SW480 (cell line): ENCODE measurements at places on chromosomes 12 and 14.

DNA sequence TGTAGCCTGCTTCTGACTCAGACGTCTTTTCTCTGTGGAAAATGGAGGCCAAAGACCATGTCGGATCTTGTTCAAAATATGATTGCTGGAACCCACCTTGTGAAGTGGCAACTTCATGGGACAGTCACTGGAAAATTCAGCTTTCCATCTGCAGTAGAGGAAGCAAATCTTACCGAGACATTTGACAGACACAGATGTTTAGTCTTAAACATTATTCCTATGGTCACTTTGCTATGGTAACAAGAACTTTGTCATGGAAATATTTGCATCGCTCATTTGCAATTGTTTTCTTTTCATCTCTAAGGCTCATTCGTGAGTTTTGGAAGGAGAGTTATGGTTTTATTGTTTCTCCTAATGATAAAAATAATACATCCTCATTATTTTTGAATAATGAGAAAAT, 98.3 kb upstream of the HIF1A start:
- DNase-seq = no peak

DNA sequence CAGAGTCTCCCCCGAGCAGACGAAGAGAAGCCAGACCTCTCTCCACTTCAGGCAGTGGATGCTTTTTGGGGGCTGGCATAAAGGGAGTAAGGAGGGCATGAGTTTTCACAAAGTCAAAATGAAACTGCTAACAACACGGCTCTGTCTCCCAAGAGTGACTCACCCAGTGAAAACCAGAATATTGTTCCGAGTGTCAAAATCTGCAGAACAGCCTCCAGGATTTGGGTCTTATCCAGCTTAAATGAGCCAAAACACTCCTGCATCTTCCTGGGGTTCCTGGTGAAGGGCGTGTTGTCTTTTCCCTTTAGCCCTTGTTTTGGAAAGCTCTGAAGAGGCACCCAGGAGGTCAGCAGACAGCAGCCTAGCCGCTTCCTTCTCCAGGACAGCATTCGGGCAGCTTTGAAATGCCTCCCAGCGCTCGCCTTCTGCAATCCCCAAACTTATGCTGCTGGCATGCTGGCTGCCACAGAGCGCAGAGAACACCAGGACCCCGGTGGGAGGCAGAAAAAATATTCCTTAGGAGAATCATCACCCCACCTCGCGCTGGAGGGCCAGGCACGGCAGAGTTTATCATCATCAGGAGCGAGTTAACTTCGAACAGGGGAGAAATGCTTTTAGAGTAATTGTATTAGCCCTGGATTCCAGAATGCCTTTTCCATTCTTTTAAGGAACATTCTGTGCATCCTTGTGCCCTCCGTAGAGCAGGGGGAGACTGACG, 117.7 kb upstream of the NCOR2 start:
- no peak for DNase-seq

DNA sequence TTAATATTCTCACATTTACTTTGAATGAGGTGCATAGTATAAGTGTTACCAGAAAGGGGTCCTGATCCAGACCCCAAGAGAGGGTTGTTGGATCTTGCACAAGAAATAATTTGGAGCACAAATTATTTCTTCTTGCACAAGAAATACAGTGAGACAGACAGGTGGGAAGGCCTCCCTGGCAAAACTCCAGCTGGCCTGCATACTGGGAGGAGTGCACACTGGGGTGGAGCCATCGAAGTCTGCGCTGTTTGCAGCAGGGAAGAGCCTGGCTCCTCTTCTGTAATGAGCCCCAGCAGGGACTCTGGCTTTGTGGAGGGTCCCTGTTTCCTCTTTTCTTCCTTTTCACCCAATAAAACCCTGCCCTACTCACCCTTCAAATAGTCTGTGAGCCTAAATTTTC, 141.6 kb downstream of the GLT1D1 start:
- no peak for DNase-seq

DNA sequence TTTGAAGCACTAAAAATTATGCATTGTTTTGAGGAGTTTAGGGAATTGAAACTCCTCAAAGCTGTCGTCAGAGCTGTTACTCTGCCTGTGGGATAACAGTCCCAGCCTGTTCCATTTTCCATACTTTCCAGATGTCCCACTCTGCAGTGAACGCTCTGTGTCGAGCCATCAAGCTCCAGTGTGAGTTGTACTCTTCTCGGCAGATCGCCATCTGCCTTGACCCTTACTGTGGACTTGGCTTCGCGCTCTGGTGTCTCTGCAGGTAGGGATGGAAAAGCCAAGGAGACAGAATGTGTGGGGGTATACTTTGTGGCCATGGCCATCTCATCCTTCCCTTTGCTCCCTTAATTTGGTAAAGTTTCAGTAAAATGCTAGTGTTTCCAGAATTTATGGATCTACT, 35.5 kb upstream of the ATF1 start:
- no peak for DNase-seq

DNA sequence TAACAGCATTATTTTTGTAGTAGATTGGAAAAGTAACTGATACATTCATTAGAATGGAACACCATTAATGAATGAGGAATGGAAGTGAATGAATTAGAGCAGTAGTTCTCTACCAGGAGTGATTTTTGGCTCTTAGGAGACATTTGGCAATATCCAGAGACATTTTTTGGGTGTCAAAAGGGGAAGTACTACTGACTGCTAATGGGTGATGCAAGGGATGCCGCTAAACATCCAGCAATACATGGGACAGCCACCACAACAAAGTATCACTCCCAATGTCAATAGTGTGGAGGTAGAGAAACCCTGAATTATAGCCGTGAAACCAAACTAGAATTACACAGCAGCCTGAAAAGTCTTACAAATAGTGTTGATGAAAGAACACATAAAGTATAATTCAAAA, 1.5 kb downstream of the CHURC1 start:
- DNase-seq = no peak

GRCh38 chr12:15535352-15535781, 213.1 kb downstream of the PTPRO start:
- DNase-seq = no peak

GRCh38 chr14:60356906-60357550, 108.0 kb downstream of the PPM1A start:
- DNase-seq = no peak

DNA sequence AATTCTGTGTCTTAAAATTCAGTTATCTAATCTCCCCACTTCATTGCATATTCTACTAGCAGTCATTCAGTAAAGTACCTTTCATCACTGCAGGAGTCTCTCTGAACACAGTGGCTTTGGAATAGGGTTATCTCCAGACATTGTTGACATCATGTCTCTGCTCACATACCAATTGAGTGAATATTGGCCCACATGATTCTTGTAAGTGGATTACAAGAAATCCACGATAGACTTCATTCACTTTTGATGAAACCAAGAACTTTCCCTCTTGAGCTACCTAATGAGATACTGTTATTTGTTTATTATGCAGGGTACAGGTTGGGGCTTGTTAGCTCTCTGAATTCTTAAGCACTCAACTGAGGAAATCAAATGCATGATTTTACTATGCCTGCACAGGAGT, 284.9 kb downstream of the RAD51B start:
- DNase-seq = no peak

GRCh38 chr12:10739157-10740118, 16.3 kb upstream of the YBX3 start:
- DNase-seq = no peak

DNA sequence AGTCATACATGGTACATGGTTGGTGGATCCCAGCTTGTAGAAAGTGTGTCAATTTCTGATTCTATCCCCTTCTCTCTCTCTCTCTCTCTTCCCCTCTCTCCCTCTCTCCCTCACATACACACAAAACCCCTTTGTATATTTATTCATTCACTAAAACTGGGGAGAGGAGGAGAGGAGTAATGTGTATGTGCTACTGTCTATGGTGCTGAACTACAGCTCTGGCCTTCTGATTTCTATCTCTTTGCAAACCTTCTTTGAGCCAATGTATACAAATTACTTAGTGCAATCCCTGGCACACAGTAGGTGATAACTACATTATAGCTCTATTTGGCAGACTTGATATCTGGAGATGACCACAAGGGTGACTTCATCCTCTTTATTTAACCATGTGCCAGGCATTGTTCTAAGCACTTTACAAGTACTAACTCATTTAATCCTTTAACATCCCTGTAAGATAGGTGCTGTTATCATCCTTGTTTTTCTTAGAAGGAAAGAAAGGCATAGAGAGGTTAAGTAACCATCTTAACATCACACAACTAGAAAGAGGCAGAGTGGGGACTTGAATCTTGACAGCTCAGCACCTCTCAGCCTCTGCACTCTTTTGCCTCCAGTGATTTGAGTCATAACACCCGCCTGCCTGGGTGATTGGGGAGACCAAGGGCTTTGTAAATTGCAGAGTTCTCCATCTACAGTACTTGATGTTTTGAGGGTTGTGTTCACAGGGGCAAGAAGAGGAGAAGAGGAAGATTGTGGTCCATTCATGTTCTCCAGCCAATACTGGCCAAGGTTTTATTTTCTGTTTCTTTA, 21.3 kb downstream of the RPH3A start:
- DNase-seq = no peak
